ENCODE measurements at places on chromosomes 1 and 21.

DNA sequence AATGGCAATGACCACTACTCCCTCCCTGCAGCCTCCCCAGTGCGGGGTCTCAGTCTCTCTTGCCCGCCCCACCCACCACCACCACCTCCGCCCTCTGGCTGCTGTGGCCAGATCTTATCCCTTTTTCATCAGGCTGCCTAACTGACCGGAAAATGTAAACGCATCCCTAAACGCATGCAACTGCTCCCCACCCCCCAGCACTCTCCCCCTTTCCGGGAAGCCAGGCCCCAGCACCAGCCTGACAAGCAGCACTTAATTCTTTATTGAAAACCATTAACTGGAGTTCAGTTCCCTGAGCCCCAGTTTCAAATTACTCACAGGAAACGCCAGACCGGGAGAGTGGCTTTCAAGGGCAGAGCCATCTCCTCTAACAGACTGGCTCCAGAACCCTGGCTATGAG lies 147.7 kb downstream of the DMRTA2 start:
- no peak for DNase-seq

GRCh38 chr1:2466958-2467554 lies 9.0 kb upstream of the PLCH2 start:
- no peak for DNase-seq

- no peak for DNase-seq
Observed at GRCh38 chr1:76079475-76080227, 5.1 kb downstream of the ST6GALNAC3 start.

- DNase-seq = no peak
Observed at GRCh38 chr1:147202576-147202975, 22.6 kb downstream of the FMO5 start.

- no peak for DNase-seq
Observed at GRCh38 chr1:54421101-54421504, 14.9 kb upstream of the SSBP3 start.

DNA sequence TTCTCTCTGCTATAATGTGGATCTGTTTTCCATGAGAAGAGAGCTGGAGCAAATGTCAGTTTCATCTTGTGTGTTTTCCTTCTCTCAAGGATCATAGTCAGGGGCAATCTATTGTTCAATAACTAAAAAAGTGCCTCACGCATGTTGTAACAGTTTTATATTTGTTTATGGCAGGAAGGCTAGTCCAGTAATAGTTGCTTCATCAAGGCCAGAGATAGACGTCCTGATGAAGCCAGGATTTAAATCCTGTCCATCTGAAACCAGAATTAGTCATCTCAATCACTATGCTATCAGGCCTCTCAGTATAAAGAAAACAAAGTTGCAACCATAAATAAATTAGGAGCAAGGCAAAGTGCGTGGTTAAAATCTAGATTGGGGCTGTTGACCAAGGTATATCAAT lies 30.2 kb upstream of the DUSP10 start:
- DNase-seq = peak; percentile 61

- no peak for DNase-seq
Observed at GRCh38 chr1:210475321-210475720, 146.6 kb downstream of the HHAT start.

- DNase-seq = no peak
Observed at GRCh38 chr1:39735731-39736130, 3.0 kb upstream of the PPIE start.

DNA sequence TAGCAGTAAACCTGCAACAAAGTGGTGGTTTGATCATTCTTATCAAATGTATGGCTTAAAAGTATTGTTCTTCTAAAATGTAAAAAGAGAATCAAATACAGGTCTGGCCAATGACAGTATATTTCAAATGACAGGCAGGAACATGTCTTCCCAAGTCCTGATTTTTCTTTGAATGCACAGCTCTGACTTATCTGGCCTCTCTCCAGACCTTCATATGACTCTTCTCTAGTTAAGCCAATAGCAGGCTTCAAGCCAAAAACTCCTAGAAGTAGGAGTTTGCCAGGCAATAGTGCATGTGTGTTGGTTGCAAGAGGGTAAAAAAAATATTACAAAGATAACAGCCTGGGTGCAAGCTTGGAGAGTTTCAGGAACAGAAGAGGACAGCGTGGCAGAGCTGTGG lies 345.5 kb downstream of the SMYD3 start:
- DNase-seq = peak; percentile 30

- DNase-seq = peak; percentile 69
Observed at GRCh38 chr1:16181887-16182719, 26.2 kb upstream of the EPHA2 start.

DNA sequence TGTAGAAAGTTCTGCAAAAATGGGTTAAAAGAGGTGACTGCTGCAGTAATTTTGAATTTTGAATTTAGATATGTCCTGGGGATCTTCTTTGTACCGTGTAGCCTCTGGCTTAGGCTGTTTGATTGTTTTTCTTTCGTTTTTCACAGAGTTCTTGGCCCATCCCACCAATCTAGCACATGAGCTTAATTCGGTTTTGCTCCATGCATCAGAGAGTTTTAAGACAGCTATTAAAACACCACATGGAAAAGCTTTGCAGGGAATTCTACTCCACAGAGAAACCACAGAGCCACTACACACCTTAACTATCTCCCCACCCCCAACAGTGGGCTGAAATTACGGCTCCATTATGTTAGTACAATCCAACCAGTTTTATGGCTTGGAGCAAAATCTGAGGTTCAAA lies 25.5 kb downstream of the SPAG17 start:
- DNase-seq = no peak

DNA sequence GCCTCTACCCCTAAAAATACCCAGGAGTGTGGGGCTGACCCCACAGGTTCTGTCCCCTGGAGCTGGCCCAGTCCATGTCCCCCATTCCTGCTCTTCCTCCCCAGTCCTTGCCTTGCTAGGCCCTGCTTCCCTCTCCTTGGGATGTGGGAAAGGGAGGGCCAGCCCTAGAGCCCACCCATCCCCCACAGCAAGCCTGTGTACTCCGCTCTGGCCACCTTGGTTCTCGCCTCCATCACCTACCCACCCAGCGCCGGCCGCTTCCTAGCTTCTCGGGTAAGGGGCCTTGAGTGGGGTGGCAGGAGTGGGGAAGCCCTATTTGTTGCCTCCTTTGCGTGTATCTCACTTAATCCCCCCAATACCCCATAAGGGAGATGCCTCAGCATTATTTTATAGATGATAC lies 6.7 kb downstream of the CLCNKB start:
- no peak for DNase-seq

DNA sequence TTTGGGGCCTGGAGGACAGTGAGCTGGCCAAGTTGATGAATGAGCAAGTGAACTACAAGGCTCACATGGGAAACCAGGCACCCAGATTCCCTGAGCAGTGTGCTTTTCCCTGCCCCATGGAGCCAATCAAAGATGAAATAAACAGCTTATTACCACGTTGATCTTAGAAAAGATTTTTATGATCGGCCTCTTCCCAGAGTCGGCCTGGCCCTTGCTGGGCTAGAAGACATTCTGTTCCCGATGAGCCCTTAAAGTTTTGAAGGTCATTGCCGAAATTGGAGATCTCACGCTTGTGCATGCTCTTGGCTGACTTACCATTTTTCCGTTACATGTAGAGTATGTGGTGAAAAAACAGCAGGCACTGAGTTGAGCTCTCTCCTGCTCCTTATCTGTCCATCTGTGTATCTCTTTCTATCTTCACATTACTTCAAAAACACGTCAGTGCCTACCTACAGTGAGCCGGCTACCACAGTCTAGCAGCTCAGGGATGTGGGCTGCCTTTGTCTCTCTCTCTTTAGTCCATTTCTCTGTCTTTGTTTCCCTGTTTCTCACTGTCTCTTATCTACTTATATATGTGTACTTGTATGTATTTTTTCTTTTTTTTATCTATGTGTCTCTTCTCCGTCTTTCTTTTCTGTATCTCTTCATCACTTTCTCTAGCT lies 248.8 kb upstream of the USP24 start:
- DNase-seq = no peak

DNA sequence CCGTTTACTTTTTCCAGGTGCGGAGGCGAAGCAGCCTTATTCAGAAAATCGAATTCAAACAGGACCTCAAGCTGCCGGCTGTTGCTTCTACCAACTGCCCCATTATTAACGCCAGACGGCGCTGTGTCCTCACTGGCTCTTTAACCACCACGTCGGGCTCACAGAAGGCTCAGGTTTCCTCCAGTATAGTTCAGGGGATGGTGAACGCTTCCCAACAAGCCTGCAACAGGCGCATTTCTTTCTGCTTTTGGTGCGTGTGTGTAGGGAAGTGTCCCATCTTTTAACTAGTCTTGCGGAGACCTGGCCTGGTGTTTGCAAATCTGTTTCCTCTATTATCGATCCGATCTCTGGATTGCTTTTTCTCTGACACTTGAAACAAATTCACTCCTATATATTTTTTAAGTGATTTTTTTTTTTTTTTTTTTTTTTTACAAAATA lies 791 bp upstream of the STUM start:
- peak; percentile 60 for DNase-seq

- DNase-seq = no peak
Observed at GRCh38 chr1:245590726-245591125, 435.9 kb downstream of the KIF26B start.

GRCh38 chr1:240285540-240285939 lies 193.9 kb downstream of the FMN2 start:
- DNase-seq = peak; percentile 90

GRCh38 chr1:42003433-42003832 lies 84.7 kb upstream of the HIVEP3 start:
- no peak for DNase-seq

DNA sequence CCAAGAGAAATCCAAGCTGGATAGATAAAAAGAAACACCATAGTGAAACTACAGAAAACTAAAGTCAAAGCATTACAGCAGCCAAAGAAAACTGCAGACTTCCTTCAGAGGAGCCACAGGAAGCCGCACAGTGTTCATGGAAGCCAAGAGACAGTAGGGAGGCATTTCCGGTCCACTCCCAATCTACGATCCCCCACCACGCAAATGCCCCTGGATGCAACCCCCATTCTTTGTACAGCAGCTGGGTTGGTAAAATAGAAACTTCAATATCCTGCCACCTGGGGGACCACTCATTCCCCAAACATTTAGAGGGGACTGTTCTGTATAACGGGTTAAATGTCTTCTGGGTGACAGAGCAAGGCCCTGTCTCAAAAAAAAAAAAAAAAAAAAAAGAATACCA lies 43.9 kb upstream of the TSPEAR start:
- DNase-seq = no peak
